ENCODE measurements at places on chromosomes 7 and 10. TPM values are rescaled to one million over a fixed set of nuclear protein-coding genes. Genes with fewer than 3 reads are reported as not detected.
A peak's percentile ranks its signal among the peaks of the same experiment; 100 is the strongest.

DNA sequence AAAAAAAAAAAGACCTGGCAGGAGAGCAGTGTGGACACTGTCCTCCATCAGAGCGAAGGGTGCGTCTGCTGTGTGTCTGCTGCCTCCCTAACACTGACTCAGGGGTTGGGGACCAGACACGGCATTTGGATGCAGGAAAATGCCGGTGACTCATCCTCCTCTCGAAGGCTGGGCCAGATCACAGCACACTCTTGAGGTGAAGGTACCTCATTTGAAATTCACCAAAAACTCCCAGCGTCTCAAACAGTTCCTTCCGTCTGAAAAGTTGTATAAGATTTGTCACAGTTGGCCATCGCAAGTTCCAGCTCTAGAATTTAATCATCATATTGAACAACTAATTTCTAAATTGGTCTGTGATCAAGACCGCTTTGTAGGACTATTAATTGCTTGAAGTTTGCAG is 118.1 kb upstream of the LYZL2 start:
- no peaks in the 10 kb centered on the region for H3K27me3 ChIP-seq
- H3K27ac ChIP-seq: no peak overlapping the region
- no peak for DNase-seq

DNA sequence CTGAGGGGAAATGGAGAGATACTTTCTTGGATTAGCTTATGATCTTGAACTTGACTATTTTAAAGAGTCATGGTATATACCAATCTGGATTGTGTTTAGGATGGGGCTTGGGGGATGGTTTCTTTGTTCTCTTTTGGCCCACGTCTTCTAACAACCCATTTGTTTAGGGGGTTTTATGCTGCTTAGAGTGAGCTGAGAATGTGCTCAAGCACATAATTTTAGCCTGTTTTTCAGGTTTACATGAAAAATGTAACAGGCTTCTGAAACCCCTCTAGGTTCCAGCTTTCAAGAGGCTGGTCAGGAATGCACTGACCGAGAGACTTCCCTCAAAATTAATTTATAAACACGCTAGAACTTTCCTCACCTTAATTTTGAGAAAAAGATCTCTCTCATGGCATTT is 94.3 kb downstream of the AUTS2 start:
- H3K4me3 ChIP-seq: no peak overlapping the region
- peak; percentile 25 for DNase-seq
- no peak overlapping the region for H3K27ac ChIP-seq
- no peaks in the 10 kb centered on the region for H3K36me3 ChIP-seq
- no peaks in the 10 kb centered on the region for H3K27me3 ChIP-seq
- no peaks in the 10 kb centered on the region for H3K4me1 ChIP-seq

- H3K4me1 ChIP-seq: peaks cover 29% of the 10 kb centered on the region
- DNase-seq: no peak
- H3K27ac ChIP-seq: no peak overlapping the region
- H3K4me3 ChIP-seq: no peak overlapping the region
- no peaks in the 10 kb centered on the region for H3K36me3 ChIP-seq
These were observed 3.3 kb upstream of the OR2F2 start for GRCh38 chr7:143931739-143932138.

The PDGFA gene
- 35.9 TPM for total RNA-seq

GRCh38 chr7:16078076-16078952 is 343.0 kb downstream of the CRPPA start:
- no peak overlapping the region for H3K27ac ChIP-seq
- H3K27me3 ChIP-seq: no peaks in the 10 kb centered on the region
- no peak for DNase-seq
- no peaks in the 10 kb centered on the region for H3K36me3 ChIP-seq
- H3K4me1 ChIP-seq: no peaks in the 10 kb centered on the region
- no peak overlapping the region for H3K4me3 ChIP-seq

DNA sequence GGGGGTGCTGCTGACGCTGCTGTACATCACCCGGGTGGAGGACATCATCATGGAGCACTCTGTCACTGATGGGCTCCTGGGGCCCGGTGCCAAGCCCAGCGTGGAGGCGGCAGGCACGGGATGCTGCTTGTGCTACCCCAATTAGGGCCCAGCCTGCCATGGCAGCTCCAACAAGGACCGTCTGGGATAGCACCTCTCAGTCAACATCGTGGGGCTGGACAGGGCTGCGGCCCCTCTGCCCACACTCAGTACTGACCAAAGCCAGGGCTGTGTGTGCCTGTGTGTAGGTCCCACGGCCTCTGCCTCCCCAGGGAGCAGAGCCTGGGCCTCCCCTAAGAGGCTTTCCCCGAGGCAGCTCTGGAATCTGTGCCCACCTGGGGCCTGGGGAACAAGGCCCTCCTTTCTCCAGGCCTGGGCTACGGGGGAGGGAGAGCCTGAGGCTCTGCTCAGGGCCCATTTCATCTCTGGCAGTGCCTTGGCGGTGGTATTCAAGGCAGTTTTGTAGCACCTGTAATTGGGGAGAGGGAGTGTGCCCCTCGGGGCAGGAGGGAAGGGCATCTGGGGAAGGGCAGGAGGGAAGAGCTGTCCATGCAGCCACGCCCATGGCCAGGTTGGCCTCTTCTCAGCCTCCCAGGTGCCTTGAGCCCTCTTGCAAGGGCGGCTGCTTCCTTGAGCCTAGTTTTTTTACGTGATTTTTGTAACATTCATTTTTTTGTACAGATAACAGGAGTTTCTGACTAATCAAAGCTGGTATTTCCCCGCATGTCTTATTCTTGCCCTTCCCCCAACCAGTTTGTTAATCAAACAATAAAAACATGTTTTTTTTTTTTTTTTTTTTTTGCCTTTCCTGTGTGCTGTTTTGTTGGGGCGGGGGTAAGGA is 55.8 kb downstream of the TSPAN15 start:
- peaks cover 28% of the 10 kb centered on the region for H3K27me3 ChIP-seq
- no peaks in the 10 kb centered on the region for H3K4me1 ChIP-seq
- no peak overlapping the region for H3K4me3 ChIP-seq
- peak; percentile 55 for DNase-seq
- no peaks in the 10 kb centered on the region for H3K36me3 ChIP-seq

The PDE1C gene
- 143 TPM for total RNA-seq
